Fibroblast of villous mesenchyme (primary cell): ENCODE measurements at places on chromosomes 12 and 14. TPM values are rescaled to one million over a fixed set of nuclear protein-coding genes. Genes with fewer than 3 reads are reported as not detected.
A peak's percentile ranks its signal among the peaks of the same experiment; 100 is the strongest.

- peak; percentile 67 for DNase-seq
Observed at GRCh38 chr12:119780786-119781434, 96.2 kb downstream of the CIT start.

SETD1B gene
- total RNA-seq, result 4.7 and 5.2 TPM in 2 replicates

- DNase-seq, result no peak
Observed at GRCh38 chr12:10065241-10065640, 33.5 kb downstream of the CLEC1A start.

DNA sequence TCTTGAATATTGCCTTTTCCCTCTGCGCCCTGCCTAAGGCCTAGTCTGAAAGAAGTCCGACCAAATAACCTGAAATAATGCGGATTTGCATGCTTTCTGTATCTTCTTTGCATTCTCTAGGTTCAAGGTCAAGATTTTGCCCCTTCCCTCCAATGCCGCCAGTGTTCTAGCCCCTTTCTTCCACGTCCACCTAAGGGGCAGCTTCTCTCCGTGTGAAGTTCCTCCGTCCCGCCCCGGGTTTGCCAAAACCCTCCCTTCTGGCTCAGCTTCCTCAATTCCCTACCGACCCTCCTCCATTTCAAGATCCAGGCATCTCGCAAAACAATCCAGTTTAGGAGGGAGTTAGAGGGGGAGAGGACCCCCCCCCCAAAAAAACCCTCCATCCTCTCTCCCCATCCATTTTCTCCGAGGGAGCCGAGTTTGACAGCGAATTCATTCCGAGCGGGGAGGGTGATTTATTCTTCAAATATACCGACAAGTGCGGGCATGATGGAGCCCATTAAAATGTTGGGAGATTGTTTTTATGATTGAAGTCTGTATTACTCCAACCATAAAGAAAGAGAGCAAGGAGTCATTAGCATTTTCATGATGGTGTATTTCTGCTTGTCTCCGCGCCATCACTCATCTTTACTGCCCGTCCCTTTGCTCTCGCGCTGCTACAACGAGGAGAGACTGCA lies 20.9 kb upstream of the ATP5MC2 start:
- no peak for DNase-seq

DNA sequence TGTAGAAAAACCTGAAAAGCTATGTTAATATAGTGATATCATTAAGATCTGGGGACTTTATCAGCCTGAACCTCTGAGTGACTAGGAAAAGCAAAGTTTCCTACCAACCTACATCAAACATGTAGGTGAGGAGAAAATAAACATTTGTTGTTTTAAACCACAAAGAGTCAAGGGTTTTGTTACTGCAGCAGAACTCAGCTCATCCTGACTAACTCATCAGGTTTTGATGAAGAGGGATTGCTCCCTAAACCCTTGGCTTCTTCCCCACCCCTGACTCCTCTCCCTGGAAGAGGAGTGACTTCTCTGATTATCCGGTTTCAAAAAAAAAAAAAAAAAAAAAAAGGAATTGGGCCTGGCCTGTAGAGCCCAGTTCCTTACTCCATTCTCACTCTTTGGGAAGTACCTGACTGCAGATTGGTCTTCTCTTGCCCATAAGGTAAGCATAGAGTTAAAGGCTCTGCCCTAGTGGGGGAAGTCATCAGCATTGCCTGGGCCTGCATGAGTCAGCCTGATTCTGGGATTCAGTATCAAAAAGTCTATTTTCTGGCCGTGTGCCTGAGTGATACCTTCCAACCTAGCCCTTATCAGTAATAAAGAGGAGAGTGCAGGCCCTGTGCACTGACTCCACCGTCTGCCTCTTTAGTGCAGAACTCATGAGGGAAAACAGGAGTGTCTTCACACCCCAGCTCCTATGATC lies 16.9 kb downstream of the BDKRB1 start:
- DNase-seq, result no peak

- DNase-seq, result no peak
Observed at GRCh38 chr14:55019968-55020554, 6.8 kb downstream of the WDHD1 start.

DNA sequence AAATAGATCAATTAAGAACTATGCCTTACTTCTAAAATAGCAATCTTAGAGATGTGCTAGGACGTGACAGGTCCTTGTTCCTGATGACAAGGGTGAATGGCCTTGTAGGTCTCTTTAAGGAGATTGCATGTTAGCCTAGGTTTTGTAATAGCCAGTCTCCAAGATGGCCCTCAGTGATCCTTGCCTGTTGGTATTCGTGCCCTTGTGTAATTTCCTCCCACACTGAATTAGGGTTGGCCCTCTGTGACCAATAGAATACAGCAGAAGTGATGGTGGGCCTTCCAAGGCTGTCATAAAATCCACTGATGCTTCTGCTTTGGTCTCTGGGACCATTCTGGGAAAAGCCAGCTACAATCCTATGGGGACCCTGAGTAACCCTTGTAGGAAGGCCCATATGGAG lies 38.2 kb upstream of the SNX6 start:
- no peak for DNase-seq

GRCh38 chr14:57391517-57392195 lies 1.3 kb downstream of the NAA30 start:
- no peak for DNase-seq

NCKAP5L gene
- total RNA-seq, result 30.9 and 34.1 TPM in 2 replicates

DNA sequence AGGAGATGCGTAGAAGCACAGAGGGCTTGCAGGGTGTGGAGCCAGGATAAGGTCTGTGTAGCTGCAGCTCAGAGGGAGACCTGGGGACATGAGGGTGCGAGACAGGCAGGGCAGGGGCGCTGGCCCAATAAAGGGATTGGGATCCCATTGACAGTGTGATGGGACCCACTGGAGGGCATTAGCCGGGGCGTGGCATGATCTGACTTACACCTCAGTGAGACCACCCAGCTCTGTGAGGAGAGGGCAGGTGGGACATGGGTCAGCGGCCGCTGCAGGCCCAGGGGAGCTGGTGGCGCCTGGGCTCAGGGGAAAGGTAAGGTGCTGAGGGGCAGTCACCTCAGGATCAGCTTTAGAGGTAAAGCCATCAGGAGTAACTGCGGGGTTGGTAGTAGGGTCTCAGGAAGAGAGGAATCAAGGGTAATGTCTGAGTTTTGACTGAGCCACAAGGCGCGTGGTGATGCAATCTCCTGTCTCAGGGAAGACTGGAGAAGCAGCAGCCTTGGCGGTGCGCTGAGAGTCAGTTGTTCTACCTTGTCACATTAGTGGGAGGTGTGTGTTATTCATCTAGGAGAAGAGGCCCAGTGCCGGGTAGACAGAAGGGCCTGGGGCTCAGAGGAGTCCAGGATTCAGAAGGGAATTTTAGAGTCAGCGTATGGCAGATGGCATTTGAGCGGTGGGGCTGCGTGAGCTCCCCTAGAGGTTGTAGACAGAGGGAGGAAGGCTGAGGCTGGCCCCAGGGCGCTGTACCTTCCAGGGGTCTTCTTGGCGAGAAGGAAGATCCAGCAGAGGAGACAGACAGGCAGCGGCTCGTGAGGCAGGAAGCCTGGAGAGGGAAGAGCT lies 30.8 kb upstream of the BDKRB2 start:
- no peak for DNase-seq

- DNase-seq, result no peak
Observed at GRCh38 chr14:22151121-22151520, 437.9 kb downstream of the DAD1 start.

DNA sequence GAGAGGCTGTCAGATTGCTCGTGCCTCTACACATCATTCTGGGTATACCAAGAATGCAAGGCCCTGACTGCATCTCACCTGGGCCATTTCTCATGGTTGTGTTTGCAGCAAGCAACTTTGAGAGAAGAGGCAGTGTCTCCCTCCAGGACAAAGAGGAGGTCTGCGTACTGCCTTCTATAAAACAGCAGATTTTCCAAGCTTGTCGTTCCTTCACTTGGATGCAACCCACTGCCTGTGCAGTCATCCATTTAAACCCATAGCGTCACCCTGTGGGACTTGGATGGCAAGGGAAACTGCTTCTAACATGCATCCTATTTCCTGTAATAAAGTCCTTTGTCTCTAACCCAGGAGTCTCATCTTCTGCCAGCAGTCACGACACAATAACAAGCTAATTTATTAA lies 1.3 kb downstream of the POMT2 start:
- DNase-seq, result no peak

DNA sequence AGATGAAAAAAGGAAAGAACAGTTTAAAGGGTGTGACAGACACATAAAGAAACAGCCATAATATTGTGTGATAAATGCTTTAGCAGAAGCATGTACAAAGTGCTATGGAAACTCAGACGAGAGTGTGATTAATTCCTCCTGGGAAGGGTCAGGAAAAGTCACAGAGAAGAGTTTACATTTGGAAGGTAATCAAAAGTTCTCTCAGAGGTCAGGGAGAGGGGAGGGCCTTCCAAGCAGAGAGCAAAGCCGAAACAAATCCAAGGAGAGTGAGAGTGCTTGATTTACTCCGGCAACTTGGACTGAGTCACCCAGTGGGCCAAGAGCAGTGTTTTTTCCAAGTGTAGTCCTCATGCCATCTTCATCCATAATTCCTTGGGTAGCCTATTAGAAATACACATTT lies 108.3 kb downstream of the IGF1 start:
- DNase-seq, result peak; percentile 75

DNA sequence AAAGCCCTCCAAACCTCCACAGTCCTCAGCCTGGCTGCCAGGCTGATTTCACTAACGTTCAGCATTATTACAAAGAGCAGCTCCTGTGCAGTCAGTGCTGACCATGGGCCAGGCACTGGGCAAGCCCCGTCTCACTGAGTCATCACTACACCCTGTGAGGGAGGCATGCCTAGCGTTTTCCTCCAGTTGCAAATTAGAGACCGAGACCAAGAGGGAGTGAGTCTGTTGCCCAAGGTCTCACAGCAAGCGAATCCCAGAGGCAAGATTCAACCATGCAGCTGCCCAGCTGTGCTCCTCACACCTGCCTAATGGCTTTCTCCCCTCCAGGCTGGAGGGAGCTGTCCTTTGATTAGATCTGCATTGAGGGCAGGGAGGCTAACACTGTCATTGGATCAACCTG lies 229.3 kb upstream of the LHX5 start:
- DNase-seq, result no peak

GRCh38 chr14:24463017-24463883 lies 20.7 kb upstream of the SDR39U1 start:
- no peak for DNase-seq

DNA sequence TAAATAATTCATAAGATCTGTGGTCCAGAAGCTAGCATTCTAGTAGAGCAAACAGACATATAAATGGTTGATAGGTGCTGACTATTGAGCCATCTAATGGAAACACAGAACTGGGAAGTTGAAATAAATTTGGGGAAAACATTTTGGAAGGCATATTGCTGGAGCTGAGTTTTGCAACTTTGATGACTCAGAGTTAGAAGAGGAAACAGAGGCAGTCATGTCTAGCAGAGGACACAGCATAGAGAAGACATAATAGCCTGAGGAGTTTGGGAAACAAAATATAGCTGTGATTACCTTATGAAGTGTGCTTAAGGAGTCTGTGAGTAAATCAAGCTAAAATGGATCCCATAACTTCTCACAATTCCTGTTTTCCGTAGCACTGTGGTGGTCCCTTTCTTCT lies 86.9 kb upstream of the FLRT2 start:
- DNase-seq, result peak; percentile 44

DNA sequence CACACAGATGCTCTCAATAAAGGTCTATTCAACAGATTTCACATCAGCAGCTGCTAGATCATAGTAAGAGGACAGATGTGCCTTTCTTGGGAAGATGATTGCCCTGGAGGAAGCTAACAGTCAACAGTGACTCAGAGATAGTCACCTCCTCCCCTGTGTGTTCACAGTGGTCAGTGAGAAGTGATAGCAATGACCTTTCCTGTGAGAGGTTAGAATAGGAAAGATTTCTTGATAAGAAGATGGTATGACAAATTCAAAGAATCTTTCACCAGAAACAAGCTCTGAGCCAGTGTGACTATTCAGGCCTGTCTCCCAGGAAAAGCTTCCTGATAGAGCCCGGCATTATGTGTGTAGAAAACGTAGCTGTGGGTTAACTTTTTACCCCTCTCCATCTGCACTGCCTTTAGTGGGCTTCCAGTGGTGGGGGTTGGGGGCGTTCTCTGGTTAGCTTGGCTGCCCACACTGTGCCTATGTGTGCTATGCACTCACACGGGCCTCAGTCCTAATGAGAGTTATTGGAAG lies 66.4 kb upstream of the ARHGAP5 start:
- DNase-seq, result peak; percentile 85

GRCh38 chr14:91009501-91010152 lies 50.8 kb downstream of the RPS6KA5 start:
- DNase-seq, result no peak

DNA sequence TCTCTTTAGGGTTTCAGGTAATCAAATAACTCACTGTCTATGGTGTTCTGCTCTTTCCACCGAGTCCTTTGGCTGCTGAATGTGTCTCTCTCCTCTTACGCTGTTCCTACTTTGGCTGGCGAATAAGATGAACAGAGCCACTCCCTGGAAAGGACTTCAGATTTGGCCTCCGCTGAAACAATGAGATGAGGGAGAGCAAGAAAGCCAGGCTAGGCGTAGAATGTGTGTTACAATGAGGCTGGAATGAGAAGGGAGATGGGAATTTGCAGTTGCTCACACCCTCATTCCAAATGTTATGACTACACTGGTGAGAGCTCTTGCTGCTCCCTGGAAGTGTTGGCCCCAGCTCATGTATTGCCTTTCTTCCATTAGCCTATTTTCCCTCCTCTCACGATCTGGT lies at the start of gene MFAP5:
Gene MFAP5, minus strand, starts transcription at position 234 of the 400 bp plus-strand sequence. CDS start 722 bp downstream, outside the sequence.
- no peak for DNase-seq

CELA1 gene
- total RNA-seq, result not detected in 2 replicates

PPP2R5C gene
- total RNA-seq, result 87.3 and 114 TPM in 2 replicates

DNA sequence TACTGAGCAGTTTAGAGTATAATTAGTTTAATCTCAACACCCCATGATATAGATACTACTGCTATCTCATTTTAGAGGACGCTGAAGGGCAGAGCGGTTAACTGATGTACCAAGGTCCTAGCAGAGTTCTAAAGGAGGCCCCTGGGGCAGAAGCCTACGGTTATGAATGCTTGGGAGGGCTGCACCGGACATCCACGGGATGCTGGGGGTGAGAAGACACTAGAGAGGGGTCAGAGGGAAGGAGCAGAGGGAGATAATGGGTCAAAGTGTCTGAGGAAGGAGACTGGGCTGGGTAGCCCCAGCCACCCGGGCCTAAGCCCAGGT lies 1.6 kb upstream of the ACTR6 start:
- DNase-seq, result no peak

PCBP2 gene
- total RNA-seq, result 193 and 237 TPM in 2 replicates

DNA sequence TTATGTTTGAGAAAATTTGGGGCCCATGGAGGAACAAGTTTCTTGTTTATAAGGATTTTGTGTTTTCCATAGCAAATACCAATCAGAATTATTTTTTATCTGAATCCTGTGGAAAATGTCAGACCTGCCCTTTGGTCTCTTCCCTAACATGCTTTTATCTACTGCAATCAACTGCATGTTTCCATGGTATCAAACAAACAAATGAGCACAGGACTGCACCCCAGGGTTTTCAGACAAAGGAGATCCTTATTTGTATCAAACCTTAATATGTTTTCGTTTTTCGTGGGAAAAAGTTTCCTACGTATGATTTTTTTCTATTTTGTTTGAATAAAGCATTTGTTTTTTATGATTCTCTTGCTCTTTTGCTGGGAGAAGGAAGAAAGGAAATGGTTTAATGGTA lies 91.1 kb downstream of the GPR135 start:
- DNase-seq, result no peak

BCL2L14 gene
- not detected in 2 replicates for total RNA-seq

STAB2 gene
- total RNA-seq, result not detected in 2 replicates
